ENCODE measurements at places on chromosomes 2 and 18.

DNA sequence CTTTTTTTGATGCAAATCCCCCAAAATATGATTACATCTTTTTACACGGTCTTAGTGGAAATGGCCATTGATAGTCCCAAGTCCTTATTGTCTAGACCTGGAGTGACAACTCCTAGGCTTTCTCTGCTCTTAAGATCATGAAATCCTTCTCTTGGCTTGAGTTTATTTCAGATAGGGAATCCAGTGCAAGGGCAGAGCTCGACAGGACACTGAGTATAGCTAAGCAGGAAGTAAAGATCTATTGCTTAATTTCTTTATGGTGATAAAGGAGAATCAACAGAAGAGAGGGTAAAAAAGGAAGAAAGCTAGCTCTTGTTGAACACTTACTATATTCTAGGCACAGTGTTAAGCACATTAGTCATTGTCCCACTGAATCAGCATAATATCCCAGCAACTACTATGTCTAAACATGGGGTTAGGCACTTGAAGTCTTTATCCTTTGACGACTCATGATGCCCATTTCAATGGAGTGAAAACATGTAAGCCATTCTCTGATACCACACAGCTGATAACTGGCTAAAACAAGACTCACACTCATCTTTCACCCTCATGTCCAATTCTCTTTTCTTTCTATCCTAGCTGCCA lies 74.1 kb upstream of the LRATD1 start:
- DNase-seq, result no peak

DNA sequence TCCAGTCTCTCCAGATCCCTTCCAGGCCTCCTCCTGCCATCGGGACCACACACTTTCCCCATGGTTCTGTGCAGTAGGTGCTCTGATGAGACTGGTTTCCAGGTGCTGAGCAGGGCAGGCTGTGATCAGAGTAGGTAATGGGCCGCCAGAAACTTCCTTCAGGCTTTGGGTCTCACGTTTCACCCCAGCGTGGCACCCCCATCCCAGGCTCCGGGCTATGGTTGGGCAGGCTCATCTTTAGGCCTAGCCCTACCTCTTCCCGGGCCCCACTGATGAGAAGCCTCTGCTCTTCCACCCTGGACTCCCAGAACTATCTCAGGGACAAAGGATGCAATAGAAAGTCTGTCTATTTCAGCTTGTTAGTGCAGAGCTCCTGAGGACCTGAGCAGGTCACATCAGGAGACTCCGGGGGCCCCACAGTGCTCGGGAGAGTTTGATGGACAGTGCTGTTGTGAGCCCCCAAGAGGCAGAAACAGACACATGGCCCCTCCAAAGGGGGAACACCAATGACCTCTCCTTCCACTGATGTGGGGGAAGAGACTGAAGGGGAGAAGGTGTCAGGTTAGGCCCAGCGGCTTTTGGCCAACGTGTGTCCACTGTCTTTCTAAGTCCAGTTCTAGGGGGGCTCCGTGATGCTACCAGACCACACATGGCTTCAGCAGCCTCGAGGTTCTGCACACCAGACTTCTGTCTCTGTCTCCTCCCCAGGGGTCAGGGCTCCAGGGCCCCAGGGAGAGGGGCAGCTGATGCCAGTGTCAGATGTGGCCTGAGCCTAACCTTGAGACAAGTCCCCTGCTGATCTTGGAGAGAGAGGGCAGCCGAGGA lies 5.8 kb upstream of the PROM2 start:
- DNase-seq, result no peak

GRCh38 chr2:19764998-19765397 lies 136.8 kb downstream of the TTC32 start:
- no peak for DNase-seq

DNA sequence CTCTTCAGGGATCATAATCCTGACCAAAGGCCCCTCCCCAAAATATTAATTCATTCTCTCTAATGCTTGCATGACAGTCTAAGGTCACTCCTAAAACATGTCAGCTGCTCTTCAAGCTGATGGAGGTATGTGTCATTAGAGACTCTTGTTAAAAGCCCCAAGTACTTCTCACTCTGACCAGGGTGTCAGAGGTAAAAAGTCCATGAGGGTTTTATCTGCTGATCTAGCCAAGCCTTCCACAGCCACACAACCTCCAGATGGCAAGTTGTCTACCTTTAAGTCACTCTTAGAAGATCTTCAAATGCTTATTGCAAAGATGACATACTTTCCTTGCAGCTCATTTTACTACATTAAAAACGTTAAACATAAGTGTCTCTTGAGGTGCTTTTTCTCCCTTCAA lies 83.6 kb upstream of the ETAA1 start:
- DNase-seq, result no peak

- no peak for DNase-seq
Measured at GRCh38 chr2:109514857-109515256, 98.9 kb downstream of the SEPTIN10 start.

DNA sequence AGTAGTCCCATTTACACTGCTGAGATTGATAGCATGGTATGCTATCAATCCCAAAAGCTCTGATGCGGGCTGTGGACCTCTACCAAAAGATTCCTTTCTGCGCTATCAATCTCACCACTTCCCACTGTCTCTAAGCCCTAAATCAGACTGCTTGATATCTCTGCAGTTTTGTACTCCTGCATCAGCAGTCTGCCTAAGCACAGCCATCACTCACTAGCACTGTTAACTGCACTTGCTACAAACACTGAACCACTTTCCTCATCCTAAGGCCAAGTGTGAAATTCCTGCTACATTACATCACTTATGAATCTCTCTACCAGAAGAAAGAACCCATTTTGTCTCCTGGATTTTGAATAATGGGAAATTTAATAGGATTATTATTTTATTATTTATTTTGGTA lies 237.0 kb downstream of the HNMT start:
- no peak for DNase-seq

- no peak for DNase-seq
Measured at GRCh38 chr2:40450796-40451430, 977 bp downstream of the SLC8A1 start.

GRCh38 chr18:67525328-67526099 lies 9.0 kb upstream of the DSEL start:
- no peak for DNase-seq

- no peak for DNase-seq
Measured at GRCh38 chr2:172050479-172051125, 34.7 kb upstream of the DLX1 start.

GRCh38 chr2:173221937-173222594 lies 132.6 kb upstream of the CDCA7 start:
- DNase-seq, result no peak

DNA sequence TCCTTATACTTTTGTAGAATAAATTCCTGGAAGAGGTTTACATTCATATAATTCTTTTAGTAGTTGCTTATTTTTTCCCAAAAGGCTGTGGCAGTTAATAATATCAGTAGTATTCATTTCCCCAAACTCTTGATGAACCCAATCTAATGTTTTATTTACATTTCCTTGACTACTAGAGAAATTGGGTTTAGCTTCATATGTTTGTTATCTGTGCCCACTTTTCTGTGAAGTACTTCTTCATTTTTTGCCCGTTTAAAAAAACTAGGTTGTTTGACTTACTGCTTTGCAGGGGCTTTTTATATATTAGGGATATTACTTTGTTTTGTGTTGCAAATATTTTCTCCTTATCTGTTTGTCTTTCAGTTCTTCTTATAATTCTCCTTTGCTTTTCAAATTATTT lies 17.2 kb downstream of the RALB start:
- DNase-seq, result no peak

DNA sequence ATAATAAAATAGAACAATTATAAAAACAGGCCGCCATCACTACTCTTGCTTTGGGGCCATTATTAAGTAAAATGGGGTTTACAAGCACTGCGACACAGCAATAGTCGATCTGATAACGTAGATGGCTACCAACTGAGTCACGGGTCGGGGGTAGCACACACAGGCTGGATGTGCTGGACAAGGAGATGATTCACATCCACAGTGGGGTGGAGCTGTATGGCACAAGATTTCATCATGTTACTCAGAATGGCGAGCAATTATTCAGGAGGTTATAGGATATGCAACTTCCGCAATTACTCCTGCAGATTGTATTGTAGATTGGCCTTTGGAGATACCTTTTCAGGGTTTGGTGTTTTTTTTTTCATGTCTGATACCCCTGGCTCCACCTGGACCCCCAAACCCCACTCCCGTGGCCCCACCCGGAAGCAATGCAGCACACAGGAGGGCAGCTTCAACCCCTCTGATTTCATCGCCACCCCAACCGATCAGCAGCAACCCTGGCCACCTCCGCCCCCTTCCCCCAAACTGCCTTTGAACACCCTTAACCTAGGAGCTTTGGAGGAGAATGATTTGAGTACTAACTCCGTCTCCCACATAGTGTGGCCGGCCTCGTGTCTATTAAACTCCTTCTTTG lies 21.4 kb upstream of the MLPH start:
- no peak for DNase-seq

GRCh38 chr2:70132244-70133126 lies 45.2 kb downstream of the PCBP1 start:
- DNase-seq, result peak; percentile 35

DNA sequence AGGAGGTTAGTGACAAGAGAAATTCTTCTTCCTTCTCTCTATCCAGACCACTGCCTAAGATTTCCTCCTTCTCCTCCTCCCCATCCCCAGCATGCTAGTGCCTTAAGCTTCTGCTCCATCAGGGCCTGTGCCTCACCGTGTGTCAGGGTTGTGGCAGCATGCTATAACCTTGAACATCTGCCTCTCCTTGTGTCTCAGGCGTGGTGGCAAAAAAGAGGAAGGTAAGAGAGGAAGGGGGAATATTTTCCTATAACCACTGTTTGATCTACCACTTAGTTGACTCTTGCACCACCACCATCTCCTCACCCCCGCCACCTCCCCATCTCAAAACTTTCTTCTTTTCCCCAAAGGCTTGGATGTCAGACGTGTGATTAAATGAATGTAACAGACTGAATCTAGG lies 38.3 kb upstream of the PEX13 start:
- DNase-seq, result no peak

- no peak for DNase-seq
Measured at GRCh38 chr2:66189553-66189952, 245.4 kb upstream of the MEIS1 start.

- DNase-seq, result no peak
Measured at GRCh38 chr2:102181919-102182635, 4.7 kb upstream of the IL1RL2 start.

- DNase-seq, result no peak
Measured at GRCh38 chr2:31134480-31134879, 3.8 kb downstream of the GALNT14 start.

- no peak for DNase-seq
Measured at GRCh38 chr2:8540552-8541055, 141.3 kb upstream of the ID2 start.

- DNase-seq, result no peak
Measured at GRCh38 chr2:57443086-57443485, 603.5 kb upstream of the VRK2 start.

- DNase-seq, result no peak
Measured at GRCh38 chr2:41482659-41483058, 565.2 kb upstream of the PKDCC start.

DNA sequence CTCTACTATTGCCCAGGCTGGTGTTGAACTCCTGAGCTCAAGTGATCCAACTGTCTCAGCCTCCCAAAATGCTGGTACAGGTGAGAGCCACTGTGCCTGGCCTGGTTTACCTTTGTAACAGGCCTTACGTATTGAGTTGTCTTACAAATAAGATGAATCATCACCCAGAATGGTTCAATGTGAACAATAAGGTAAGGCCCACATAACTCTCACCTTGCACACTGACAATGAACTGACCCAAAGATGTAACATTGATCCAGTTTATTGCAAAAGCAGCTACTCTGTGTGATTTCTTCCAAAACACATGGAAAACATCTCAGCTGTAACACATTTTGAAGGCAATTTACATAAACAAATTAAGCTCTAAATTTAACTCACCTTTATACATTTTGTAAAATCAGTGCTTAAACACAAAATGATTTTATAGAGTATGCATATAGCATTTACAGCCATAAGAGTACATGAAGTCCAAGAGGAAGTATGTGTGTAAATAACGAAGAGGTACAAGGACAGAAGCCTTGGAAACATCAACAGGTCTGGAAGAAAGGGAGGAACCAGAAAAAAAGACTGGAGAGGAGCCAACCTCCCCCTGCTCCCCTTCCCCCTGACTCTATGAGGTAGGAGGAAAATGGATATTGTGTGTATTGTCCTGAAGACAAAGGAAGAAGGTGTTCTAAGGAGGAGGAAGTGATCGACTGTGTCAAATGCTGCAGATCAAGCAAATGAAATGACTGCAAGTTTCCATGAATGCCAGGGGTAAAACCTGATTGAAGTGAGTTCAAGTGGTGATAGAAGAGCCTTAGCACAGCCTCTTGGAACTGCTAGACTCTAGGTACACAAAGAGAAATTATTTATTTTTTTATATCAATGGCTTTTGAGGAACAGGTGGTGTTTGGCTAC lies 5.6 kb upstream of the WDFY1 start:
- DNase-seq, result no peak

- peak; percentile 86 for DNase-seq
Measured at GRCh38 chr2:237923481-237924163, 43.2 kb upstream of the UBE2F start.

DNA sequence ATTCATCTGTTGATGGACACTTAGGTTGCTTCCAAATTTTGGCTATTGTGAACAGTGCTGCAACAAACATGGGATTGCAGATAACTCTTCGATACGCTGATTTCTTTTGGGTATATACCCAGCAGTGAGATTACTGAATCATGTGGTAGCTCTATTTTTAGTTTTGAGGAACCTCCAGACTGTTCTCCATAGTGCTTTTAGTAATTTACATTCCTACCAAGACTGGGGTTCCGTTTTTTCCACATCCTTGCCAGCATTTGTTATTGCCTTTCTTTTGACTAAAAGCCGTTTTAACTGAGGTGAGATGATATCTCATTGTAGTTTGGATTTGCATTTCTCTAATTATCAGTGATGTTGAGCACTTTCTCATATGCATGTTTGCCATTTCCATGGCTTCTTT lies 200.3 kb downstream of the MBD5 start:
- no peak for DNase-seq

GRCh38 chr18:79848579-79849327 lies 51.0 kb downstream of the KCNG2 start:
- no peak for DNase-seq

GRCh38 chr2:117085256-117085655 lies 729.2 kb upstream of the DDX18 start:
- no peak for DNase-seq

GRCh38 chr2:47089083-47089464 lies 66.0 kb downstream of the STPG4 start:
- no peak for DNase-seq

GRCh38 chr2:67851956-67852824 lies 210.6 kb downstream of the C1D start:
- no peak for DNase-seq

GRCh38 chr2:223306371-223306770 lies 254.4 kb downstream of the KCNE4 start:
- no peak for DNase-seq

Data from activated naive CD8-positive, alpha-beta T cell treated with anti-CD3 and anti-CD28 coated beads for 36 hours (primary cell).